ENCODE measurements at places on chromosomes 5 and 9. TPM values are rescaled to one million over a fixed set of nuclear protein-coding genes. Genes with fewer than 3 reads are reported as not detected.

The PCYOX1L gene
- 19.7 TPM for total RNA-seq

DNA sequence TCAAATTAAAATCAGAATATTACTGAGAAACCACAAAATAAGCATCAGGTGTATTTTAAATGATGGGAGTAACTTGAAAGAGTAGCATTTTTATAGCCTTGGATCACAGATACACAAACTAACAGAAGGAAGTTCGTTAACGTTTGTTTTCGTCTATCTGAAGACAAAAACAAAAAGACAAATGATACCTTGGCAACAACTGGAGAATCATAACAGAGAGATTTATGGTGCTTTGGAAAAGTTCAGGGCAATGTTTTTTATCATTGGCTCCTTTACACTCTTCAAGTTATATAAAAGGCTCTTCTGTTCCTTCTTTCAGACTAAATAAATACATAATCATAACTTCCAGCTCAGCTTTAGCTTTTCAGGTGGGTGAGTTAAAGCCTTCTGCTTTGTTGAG lies 128.1 kb upstream of the VLDLR start:
- DNase-seq = no peak

- no peak for DNase-seq
Measured at GRCh38 chr5:60959156-60959555, 14.2 kb downstream of the NDUFAF2 start.

The SYK gene
- total RNA-seq = not detected

DNA sequence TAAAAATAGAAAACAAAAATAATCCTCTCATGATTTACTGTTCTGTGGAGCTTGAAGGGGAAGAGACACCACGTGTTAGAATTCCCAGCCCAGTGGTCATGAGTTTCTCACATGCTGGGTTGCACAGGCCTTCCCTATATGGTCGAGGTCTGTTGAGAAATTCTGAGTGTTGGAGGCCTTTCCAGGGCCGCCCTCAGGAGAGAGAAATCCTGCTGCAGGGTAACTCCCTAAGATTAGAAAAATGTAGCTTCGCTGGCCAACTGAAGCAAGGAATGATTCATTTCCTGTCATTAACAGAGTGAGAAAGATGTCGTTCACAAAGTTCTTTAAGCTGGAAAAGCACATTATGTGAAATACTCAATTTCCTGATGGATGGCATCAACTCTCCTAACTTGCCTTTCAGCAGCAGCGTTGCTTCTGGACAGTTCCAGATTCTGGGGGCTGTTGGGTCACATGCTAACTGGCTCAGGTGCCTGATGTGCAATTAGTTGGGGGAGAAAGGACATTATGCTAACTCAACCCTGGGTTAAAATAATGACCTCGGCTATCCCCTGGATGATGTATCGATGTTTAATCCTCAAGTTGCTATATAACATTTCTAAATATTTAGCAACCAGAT lies 104.8 kb upstream of the CD180 start:
- DNase-seq = peak; percentile 88

The PLAC8L1 gene
- not detected for total RNA-seq

- peak; percentile 28 for DNase-seq
Measured at GRCh38 chr5:110751902-110752762, 13.3 kb downstream of the SLC25A46 start.

The DOK3 gene
- total RNA-seq = 1.7 TPM

The PCDHGB2 gene
- 0.34 TPM for total RNA-seq

The PPP6C gene
- 86.9 TPM for total RNA-seq

DNA sequence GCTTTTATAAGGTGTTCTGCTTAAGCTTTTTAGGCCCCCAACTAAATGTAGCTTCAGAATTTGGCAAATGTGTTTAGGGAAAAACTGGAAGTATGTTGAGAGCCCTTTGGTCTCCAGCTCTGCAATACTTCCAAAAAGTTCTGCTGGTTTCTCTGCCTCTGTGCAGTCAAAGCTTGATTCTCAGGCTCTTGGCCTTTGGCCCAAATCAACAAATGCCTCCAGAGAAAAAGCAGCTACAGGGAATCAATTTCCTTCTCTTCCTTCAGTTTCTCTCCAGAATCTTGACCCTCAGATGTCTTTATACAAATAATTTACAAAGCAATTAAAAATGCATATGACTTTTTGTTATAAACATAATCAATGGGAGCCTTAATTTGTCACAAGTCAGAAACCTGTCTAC lies 235.7 kb downstream of the COMMD10 start:
- no peak for DNase-seq

GRCh38 chr9:87599901-87600610 lies 102.4 kb downstream of the DAPK1 start:
- DNase-seq = peak; percentile 93

GRCh38 chr5:142222866-142223558 lies 101.8 kb downstream of the SPRY4 start:
- no peak for DNase-seq

DNA sequence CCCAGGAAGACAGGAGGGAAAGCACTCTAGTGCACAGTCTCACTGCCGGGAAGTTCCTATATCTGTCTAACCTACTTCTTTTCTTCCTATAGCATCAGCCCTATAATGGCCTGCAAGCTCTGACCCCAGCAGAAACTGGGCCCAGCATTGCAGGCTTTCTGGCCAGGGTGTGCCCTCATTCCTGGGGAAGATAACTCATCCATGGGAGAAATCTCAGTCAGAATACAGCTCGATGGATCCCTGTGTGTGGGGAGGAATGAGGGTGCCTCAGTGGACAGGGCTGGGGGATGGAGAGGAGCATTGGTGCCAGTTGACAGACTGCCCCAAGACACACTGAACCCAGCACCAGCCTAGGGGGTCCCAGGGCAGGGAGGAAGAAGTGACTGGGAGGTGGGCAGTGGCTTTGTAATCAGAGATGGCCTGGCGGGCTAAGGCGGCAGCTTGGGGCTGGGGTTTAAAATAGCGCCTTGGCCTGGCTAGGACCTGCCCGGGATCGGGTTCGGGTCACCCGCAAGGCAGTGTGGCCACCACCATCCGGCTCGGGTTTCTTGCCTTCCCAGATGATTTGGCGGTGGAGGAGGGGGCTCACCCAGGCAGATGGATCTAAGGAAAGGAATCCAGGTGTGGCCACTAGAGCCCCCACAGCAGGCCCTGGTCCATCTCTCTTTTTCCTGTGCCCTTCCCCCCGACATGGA lies 7.6 kb upstream of the CXXC5 start:
- DNase-seq = no peak

The CCDC180 gene
- total RNA-seq = 1.2 TPM

GRCh38 chr9:75101004-75101588 lies 12.8 kb downstream of the OSTF1 start:
- no peak for DNase-seq

DNA sequence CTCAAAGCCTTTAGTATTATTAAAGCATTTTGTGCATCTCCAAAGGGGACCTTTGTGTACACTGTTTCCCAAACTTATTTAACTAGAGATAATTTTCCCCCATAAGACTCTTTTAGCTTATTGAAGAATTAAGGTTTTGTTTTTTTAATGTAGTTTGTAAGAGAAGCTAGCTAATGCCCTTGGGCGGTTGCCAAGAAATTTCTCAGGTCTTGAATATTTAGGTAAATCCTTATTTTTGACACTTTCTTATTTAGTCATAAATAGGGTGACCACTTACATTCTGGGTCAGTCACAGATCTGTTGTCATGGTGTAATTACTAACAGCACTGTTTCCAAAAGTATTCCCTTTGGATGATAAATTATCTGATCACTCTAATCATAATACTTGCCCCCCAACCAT lies 27.2 kb downstream of the TNFAIP8 start:
- DNase-seq = no peak

DNA sequence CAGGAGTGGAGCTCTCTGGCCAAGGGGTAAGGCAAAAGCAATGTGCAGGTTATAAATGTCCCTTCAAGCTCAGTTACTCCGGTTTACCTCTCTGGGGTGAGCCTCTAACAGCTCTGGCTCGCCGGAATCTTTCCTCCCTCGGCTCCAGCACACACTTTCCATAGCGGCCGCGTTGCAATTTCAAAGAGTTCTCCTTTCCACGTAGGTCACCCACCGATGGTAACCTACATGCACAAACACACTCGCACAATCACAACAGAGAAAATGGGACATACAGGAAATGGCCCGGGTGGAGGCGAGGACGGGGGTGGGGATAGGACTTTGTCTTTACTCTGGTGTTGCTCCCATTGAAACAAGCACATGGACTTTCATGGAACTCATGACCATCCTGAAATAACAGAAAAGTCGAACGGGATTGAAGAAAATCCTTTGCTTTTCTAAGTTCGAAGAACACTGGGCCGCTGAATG lies 1.2 kb downstream of the LHFPL2 start:
- peak; percentile 42 for DNase-seq

The IL33 gene
- total RNA-seq = not detected

DNA sequence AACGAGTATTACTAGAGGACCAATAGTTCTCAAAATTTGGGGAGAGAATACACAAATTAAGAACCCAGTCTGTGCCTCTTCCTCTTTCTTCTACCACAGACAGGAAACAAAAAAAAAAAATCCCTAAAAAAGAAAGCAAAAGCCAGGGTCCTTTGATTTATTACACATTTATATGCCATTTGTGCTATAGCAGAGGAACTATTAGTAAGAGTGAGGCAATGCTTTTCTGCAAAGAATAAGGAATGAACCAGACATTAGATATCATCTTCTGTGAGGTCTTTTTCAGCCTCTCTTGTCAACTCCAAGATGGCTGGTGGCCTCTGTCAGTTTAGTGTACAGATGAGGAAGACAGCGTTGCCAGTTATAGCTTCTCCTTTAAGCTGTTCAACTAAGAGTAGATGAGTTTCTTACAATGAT lies 127.6 kb downstream of the RFX3 start:
- DNase-seq = no peak

- DNase-seq = no peak
Measured at GRCh38 chr9:88682431-88682831, 147.5 kb downstream of the NXNL2 start.

DNA sequence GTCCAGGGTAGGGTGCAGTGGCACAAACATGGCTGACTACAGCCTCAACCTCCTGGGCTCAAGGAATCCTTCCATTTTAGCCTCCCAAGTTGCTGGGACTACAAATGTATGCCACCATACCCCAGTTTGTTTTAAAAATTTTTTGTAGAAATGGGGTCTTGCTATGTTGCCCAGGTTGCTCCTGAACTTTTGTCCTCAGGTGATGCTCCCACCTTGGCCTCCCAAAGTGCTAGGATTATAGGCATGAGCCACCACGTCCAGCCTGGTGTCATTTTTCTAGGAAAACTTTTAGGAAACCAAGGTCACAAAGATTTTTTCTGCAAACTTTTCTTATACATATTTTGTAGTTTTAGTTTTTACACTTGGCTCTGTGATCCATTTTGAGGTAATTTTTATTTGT lies 10.8 kb downstream of the RMI1 start:
- DNase-seq = no peak

The GPR150 gene
- not detected for total RNA-seq

The FEM1C gene
- total RNA-seq = 21.3 TPM

GRCh38 chr5:178413988-178414387 lies 176.2 kb downstream of the COL23A1 start:
- no peak for DNase-seq

GRCh38 chr5:179378116-179378440 lies 32.8 kb upstream of the ADAMTS2 start:
- no peak for DNase-seq

DNA sequence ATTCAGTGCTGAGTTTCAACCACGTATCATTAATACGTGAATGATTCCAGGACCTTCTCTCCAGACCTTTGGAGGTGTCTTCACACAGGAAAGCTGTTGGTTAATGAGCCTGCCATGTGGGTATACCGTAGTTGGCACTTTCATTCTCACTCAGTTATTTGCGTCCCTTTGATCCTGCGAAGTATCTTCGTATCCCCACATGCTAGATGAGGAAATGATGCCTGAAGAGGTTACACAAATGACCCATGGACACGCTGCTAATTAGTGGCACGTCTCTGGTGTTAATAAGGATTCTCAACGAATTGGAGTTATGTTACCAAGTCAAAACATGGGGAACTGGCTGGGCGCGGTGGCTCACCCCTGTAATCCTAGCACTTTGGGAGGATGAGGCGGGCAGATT lies 65.7 kb upstream of the GNE start:
- no peak for DNase-seq

DNA sequence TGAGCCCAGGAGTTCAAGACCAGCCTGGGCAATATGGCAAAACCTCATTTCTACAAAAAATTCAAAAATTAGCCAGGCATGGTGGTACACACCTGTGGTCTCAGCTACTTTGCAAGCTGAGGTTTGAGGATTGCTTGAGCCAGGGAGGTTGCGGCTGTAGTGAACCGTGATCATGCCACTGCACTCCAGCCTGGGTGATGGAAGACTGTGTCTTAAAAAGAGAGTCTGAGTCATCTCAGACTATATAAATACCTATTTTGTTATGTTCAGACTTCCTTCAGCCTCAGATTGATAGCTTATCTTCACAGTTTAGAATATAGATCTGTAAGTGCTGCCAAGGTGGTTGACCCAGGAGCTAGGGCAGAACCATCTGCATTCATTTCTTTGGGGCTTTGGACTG lies 1.6 kb upstream of the PAIP2 start:
- no peak for DNase-seq

DNA sequence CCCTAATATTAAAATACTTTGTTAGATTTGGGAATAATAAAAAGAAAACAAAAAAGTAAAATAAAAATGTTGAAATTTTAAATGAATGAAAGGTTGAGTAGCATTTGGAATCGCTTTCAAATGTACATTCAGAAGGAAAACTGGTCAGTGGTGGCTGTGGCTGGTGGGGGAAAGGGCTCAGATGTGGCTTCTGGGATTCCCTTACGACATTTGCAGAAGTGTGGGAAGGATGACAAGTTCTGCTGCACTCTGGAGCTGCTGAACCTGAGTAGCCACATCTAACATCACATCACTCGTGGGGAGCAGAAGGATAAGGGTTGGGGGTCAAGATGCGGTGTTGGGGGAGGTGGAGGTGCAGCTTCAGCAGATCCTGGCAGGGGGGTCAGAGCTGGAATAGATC lies 25.6 kb upstream of the CAST start:
- DNase-seq = no peak

GRCh38 chr9:75010570-75010969 lies 17.5 kb downstream of the CARNMT1 start:
- no peak for DNase-seq

DNA sequence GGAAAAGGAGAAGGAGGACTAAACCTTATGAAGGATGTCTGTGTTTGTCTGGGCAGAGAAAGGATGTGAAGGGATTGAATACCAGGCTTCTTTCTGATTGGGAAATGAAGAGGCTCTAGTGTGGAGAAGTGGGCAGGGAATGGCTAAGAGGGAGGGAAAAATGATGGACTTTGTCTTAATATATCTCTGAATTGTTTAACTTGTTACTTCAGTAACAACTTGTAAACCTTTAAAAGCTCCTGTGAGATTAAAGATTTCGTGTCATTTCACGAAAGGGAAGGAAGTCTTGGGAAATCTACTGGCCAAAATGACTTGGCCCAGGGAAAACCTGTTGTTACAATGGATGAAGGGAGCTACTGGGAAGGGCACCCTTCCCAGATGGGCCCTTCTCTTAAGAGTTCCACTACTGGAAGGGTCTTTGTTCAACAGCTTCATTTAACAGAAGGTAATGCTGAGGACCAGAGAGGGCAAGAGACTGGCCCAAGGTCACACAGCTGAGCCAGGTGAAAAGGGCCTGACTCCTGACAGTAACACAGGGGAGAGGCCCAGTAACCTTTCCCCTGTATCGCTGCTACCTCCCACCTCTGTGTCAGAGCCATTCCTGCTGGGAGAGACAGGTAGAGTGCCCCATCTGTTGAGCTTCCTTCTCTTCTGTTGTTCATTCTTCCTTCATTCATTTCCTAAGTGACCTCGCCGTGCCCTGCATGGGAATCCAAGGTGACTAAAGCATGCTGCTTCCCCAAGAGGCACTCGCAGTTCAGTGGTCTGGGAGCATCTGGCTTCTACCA lies 5.1 kb upstream of the TCOF1 start:
- DNase-seq = no peak

GRCh38 chr9:31259824-31260223 lies 1124.6 kb upstream of the ACO1 start:
- DNase-seq = no peak

GRCh38 chr5:173001229-173001841 lies 17.8 kb downstream of the ATP6V0E1 start:
- DNase-seq = no peak

Measured in A172 (cell line).